CD4-positive, alpha-beta T cell treated with Interleukin-4 for 1 hour (primary cell): ENCODE measurements at places on chromosomes 3 and 15.
A peak's percentile ranks its signal among the peaks of the same experiment; 100 is the strongest.

DNA sequence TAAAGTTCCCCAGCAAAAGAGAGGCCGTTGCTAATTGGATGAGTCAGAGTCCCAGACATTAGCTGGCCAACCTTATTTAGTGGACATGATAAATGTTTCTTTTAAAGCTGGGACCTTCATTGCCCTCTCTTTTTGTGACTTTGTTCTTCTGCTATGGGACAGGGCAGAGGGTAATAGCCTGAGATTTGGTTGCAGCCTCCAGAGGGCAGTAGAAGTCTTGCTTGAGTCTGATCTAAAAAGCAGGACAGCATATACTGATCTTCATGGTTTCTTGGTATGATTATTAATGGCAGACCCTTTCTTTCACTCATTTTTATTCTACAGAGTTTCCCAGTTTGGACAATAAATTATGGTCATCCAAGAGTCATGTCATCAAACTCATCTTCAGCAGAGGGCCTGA, 25.1 kb upstream of the ZKSCAN7 start:
- no peak for DNase-seq

GRCh38 chr3:196159952-196160804, 51.0 kb downstream of the ZDHHC19 start:
- peak; percentile 44 for DNase-seq

DNA sequence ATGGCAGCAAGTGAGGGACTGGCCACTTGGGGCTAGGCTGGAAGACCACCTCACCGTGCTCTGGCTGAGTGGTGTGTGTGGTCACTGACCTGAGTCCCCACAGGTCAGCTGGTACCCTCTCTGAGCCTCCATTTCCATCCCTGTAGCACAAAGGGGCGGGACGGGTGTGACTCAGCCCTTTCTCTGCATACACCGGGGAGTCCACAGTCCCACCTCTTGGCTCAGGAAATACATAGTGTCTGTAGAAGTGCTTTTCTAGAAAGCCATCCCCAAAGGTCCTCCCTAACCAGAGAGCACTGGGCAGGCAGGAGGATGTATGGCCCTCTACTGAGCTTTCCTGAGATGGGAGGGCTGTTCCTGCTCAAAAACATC, 27.2 kb downstream of the WNT7A start:
- no peak for DNase-seq

DNA sequence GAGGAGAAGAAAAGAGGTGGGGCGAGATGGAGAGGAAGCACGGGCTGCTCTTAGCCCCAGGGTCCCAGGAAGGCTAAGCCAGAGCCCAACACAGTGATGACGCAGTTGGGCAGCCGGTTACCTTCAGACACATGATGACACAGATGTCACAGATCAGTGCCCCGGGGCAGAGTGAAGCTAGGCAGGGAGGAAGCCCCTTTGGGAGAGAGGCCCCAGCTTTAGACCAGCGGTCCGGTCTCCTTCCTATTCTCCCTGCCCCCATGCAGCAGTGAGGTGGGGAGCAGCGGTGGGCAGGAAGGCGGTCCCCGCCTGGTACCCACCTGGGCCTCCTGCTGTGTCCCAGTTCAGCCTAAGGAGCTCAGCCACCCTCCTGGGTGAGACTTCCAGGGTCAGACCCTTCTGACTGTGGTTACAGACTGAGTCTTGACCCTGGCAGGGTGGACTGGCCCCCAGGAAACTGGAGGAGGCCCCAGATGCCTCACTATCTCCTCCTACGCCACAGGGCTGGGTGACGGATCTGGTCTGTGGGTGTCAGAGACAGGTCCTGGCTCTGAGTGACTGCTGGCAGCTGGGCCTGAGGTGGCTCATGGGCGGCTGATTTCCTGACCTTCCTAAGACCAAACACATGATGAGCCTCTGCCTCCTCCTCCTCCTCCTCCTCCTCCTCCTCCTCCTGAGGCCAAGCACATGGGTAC, 38.8 kb upstream of the LINGO1 start:
- no peak for DNase-seq

- DNase-seq: no peak
These were observed 48.4 kb downstream of the TMEM45A start for GRCh38 chr3:100540791-100541334.

- DNase-seq: peak; percentile 36
These were observed 757.0 kb upstream of the NECTIN3 start for GRCh38 chr3:110314512-110315114.

DNA sequence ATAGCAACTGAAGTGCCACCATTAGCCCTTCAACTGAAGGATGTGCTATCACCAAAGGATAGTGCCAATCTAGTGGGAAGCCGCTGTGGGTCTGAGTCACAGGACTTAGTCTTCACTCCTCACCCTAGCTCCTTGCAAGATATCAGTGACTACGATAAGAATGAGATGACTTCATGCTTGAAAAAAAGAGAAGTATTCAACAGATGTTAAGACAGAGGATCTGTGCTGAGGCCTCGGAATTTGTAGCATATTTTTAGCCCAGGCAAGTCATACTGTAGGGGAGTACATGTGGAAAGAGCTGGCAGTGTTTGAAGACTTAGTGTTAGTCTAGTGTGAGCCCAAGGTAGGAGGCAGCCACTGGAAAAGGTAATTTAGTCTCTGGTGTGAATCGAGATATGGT, 270.7 kb upstream of the LRTM1 start:
- DNase-seq: no peak

GRCh38 chr3:142009029-142009428, 132.6 kb downstream of the ATP1B3 start:
- DNase-seq: no peak

GRCh38 chr3:23966328-23966727, 21.2 kb downstream of the NR1D2 start:
- DNase-seq: no peak

DNA sequence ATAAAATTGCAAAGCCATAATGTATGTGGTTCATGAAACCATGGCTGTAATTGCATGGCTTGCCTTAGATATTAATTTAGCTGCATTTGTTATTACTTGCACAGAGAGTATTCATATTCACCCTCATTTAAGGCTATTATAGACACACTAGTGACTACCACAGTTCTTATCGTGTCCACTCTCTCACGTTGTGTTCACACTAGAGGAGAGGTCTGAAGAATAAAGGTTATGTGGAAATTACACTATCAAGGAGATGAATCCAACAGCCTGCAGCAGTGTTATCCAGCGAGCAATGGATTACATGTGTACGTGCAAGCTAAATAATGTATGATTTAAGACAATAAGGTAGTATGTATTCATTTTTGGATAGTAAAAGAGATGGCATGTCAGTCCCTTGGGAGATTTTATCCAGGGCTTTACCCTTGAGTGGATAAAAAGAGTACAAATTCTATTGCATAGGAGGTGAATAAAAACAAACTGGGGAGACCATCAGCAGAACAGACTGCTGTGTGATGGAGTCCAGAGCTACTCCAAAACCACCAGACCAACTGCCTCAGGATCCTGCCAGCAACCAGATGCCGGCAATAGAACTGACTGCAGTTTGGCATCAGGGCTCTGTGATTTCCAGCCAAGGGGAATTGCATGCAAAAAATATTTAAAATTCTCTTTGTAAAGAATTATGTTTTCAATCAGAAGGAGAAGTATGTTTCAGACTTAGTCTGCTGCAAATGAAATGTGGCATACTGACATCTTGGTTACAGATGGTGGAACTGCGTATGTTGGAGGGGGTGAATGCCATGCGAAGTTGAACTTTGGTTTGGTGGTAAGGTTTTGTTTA, 146.6 kb downstream of the RBMS3 start:
- DNase-seq: no peak

DNA sequence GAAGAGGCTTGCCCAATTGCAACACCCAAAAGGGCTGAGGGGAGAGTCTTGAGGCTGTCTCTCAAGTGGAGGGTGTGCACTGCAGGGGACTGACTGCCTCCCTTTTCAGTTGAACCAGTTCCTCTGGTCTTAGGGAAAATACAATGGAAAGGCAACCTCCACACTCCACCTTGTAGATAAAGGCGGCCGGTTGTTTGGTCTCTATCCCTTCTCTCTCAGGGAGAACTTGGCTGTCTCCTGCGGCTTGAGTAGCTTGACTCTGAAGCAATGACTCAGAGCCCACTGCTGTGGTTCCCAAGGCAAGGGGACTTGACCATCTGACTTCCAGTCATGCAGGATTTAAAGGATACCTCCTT, 143.2 kb upstream of the UMPS start:
- DNase-seq: no peak

- peak; percentile 55 for DNase-seq
These were observed 4.5 kb upstream of the PARP15 start for GRCh38 chr3:122572940-122573412.

DNA sequence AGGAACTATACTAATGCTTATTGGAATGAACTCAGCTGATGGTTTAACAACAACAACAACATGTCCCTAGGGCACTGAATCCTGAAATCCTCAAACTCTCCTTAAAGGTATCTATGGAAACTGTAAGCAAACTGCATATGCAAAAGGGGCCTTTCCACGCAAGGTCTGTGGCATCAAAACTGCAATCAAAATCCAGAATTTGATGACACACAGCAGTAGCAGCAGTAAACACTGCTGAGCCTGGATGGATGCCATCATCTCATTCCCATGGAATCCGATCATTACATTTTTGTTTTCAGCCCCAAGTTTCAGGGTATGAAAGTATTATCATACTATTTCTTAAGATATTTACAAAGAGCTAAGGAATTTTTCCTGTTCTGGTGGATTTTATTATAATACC, 399.7 kb downstream of the VPS13C start:
- DNase-seq: no peak

GRCh38 chr15:65939901-65940617, 70.8 kb downstream of the RAB11A start:
- DNase-seq: no peak

DNA sequence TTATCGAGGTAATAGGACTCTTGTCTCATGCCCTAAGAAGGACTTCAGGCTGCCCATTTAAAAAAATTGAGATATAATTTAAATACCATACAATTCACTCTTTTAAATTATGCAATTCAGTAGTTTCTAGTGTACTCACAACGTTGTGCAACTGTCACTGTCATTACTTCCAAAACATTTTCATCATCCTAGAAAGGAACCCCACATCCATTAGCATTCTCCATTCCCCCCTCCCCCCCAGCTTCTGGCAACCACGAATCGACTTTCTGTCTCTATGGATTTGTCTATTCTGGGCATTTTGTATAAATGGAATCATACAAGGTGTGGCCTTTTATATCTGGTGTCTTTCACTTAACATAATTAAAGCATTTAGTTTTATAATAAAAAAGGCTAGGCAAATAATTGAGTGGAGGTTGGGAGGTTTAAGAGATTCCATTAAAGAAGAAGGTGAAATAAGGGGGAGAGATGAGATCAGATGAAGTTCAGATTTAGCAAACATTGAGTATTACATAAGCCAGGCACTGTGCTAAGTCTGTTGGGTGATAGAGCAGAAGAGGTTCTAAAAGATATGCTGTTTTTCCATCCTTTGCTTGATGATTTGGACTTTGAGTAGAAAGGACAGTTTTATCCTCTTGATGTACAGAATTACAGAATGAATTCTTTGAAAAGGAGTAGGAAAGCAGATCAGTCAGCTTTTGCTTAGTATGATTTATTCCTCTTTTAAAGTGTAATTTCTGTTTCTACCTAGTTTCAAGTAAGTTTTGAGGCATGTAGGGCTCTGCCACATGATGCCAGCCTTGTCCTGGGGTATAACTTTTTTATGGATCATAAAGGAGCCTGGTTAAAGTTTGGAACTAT, 36.3 kb downstream of the UBE2E2 start:
- DNase-seq: no peak

GRCh38 chr3:26452363-26452762, 170.2 kb upstream of the LRRC3B start:
- DNase-seq: no peak

- DNase-seq: no peak
These were observed 125.9 kb downstream of the TPRA1 start for GRCh38 chr3:127464642-127465041.

DNA sequence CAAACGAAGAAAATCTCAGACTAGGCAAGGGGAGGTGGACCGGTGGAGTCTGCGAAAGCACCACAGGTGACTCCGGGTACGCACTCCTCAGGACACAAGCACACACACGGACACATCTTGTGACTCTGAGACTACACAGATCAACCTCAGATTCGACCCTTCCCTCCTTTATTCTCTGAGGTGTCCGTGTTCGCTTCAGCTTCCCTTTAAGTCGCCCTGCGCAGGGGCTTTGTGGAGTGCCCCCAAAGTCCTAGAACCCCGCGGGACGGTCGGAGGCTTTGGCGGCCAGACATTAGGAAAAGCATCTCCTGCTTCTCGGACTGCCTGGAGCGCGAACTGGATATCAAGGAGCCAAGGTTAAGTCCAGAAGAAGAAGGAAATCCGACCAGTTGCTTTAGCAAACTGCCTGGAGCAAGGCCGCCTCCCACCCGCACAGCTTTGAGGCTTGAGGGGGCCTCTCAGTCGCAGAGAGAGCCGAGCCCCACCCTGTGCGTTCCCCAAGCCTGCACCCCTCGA, 730 bp downstream of the DGKG start:
- DNase-seq: no peak

DNA sequence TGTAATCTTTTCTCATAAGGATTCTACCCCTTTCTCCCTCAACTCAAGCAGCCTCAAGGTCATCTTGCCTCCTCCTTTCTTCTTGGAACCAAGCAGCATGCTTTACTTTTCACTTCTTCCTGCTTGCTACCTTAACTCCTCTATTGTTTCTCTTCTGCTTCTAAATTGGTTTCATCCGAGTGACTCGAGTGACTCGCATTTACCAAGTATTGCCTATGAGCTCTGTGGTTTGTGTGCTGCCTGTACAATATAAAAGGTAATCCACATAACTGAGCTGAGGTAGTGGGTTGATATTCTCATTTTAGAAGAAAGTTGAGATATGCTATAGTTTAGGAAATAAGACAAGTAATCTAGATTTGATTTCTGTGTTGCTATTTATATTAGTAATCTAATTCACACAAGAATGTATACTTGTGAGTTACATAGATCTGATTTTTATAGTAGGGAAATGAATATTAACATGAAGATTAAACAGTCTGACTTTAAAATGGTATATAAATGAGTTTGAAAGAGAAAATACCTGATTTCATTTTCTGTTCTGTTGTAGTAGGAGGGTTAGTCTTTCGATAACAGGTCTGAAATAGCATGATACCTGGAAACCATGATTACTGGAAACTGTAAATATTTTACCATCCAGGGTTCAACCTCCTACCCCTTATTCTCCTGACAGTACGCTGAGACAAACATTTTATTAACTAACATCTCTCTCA, 5.5 kb downstream of the HHLA2 start:
- no peak for DNase-seq

DNA sequence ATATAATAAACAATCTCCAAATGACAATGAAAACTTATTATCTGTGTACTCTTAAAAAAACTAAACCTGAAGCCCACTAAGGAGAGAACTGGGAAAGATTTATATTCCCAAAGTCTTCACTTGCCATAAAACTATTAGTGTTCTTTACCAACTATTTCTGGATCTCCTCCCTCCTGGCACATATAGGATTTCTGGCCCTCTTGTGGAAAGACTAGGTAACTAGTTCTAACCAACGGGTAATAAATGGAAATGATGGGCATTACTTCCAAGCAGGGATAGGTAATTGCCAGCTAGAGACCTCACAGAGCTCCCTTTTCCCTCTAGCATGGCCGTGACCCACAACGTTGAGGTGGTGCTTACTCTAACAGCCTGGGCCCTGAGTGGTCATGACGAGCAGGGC, 110.1 kb downstream of the DNAH12 start:
- no peak for DNase-seq
